Type B pancreatic cell (in vitro differentiated cells): ENCODE measurements at places on chromosomes 7 and 10.
A peak's percentile ranks its signal among the peaks of the same experiment; 100 is the strongest.

DNA sequence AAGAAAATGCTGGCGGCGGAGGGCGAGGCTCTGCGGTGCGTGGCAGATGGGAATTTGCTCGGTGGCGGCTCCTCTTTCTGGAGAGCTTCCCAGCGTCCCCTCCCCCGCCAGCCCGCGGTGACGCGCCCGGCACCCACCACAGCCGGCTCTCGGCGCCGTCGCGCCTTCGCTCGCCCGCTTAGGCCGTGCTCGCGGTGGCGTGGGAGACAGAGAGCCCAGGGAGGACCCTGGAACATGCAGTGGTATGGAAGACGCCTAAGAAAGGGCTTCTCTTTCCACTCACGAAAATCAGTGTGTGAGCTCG, 576 bp upstream of the CSGALNACT2 start:
- peak; percentile 77 for DNase-seq

- no peak for DNase-seq
These were observed 597.6 kb downstream of the PARD3 start for GRCh38 chr10:34217524-34217923.

DNA sequence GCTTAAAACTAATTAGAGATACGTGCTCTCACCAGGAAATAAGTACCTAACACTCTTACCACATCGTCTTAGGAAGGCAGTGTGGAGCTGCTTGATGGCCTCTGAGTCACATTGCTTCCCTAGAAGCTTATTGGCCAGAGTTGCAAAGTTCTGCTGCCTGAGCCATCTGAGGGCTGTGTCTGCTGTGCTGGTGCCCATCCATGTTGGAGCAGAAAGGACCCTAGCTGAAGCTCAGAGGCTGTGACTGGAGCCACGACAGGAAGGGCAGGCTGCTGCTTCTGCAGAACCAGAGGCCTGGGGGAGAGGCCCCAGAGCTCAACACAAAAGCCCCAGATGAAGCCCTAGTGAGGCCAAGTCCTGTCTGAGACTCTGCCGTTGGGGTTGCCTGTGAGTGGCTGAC, 64.8 kb upstream of the IGFBP3 start:
- no peak for DNase-seq

DNA sequence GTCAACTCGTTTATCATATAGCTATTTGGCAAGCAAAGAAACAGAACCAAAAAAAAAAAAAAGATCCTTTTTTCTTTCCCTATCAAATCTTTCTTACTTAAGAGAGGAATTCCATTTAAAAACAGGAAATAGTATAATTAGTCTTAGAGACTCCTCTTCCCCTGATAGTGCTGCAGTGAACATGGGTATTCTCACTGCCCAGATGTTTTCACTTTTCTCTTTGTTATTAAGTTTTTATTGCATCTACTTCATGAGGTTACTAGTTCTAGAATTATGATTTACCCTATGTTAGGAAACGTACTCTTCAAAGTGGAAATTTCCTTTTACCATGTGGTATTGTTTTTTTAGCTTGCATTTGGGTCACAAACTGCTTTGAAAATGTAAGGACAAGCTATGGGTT, 8.5 kb downstream of the CASP2 start:
- no peak for DNase-seq

- DNase-seq: no peak
These were observed 23.9 kb upstream of the AGFG2 start for GRCh38 chr7:100515072-100515532.

GRCh38 chr7:81833401-81833800, 63.6 kb upstream of the HGF start:
- DNase-seq: no peak

GRCh38 chr7:54802841-54803240, 43.8 kb upstream of the SEC61G start:
- DNase-seq: no peak

GRCh38 chr10:105797234-105797890, 1156.3 kb downstream of the SORCS3 start:
- no peak for DNase-seq

DNA sequence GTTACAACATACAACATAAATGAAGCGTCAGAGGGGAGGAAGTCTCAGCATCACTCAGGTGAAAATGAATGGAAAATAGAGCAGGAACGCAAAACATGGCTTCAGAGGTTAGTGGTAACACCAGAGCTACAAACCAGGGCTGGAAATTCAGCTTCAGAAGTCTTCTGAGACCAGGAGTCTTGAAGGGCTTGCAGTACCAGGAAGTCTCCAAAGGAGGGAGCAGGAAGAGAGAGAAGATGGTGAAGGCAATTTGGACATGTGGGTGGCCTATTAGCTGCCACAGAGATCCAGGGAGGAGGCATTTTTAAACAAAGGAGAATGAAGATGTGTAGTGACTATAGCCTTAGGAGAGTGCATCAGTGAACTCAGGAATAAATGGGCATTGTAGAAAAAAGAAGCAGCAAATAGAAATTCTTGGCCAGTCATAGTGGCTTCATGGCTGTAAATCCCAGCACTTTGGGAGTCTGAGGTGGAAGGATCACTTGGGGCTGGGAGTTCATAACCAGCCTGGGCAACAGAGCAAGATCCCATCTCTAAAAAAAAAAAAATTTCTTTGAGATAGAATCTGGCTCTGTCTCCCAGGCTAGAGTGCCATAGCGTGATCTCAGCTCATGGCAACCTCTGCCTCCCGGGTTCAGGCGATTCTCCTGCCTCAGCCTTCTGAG, 9.3 kb upstream of the TET1 start:
- DNase-seq: no peak

- DNase-seq: no peak
These were observed 1019.4 kb downstream of the TYW1 start for GRCh38 chr7:68015978-68016532.

- DNase-seq: no peak
These were observed 20.3 kb downstream of the SBDS start for GRCh38 chr7:66974986-66975590.

- DNase-seq: no peak
These were observed 30.8 kb downstream of the TM9SF3 start for GRCh38 chr10:96556003-96556402.

DNA sequence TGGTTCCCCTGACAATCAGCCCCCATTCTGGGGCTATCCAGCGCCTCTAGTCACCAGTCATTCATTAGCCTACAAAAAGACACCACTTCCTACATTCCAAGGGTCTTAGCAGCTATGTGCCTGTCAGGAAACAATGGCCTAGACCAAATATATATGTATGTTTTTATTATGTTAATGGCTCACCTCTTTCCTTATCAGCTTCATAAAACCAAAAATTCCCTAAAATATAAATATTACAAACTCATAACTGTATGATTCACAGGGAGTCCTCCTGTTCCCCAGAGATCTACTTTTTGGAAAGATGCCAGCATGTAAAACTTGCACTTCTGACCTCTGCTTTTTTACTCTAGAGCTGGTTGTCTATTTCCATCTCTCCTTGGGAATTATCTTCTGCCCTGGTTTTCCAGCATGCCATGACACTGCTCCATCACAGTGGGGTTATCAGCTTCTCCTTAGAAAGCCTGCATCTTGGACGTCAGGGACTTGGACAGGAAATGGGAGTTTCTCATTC, 79.2 kb downstream of the ABCA13 start:
- DNase-seq: no peak
